ENCODE measurements at places on chromosomes 11 and 22.
A peak's percentile ranks its signal among the peaks of the same experiment; 100 is the strongest.

DNA sequence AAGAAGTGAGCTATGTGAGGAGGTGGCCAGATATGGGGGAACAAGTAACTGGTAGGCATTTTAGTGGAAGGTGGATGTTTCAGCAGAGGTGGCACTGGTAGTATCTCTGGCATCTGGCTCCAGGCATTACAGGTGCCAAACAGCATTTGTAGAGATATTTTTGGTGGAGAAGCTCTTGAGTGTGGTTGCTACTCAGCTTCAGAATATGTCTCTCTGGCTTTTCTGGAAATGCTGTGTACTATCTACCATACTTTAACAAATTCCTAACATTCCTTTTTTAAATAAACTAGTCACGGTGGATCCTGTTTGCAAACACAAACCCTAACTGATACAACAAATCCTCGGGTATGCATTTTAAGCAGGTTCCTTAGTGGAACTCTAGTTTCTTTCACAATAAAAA lies 128.0 kb downstream of the BARX2 start:
- DNase-seq = no peak

DNA sequence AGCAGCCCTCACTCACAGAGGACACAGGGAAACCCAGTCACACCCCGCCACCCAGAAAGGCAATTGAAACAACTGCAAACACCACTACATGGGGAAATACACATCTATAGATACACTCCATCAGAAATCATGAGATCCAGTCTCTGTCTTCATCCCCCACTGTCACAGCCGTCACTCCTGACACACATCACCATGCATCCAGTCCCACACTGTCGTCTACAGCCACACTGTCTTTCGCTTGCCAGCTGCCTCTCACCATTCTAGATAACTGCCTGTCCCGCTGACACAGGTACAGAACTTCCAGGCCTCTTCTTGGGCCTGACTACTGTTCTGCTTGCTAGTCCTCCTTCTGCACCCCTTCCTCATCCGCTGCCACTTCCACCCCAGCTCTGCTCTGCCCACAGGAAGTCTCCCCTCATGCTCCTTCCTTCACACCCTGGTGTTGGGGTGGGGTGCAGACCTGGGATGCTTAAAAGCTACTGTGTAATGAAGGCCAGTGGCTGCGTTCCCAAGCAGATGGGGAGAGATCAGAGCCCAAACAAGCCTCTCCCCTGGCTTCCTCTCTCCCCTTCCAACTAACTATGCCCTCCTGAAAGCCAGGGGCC lies 42.6 kb downstream of the SLC22A12 start:
- no peak for DNase-seq

GRCh38 chr22:29758068-29758622 lies 8.7 kb downstream of the ZMAT5 start:
- DNase-seq = no peak

DNA sequence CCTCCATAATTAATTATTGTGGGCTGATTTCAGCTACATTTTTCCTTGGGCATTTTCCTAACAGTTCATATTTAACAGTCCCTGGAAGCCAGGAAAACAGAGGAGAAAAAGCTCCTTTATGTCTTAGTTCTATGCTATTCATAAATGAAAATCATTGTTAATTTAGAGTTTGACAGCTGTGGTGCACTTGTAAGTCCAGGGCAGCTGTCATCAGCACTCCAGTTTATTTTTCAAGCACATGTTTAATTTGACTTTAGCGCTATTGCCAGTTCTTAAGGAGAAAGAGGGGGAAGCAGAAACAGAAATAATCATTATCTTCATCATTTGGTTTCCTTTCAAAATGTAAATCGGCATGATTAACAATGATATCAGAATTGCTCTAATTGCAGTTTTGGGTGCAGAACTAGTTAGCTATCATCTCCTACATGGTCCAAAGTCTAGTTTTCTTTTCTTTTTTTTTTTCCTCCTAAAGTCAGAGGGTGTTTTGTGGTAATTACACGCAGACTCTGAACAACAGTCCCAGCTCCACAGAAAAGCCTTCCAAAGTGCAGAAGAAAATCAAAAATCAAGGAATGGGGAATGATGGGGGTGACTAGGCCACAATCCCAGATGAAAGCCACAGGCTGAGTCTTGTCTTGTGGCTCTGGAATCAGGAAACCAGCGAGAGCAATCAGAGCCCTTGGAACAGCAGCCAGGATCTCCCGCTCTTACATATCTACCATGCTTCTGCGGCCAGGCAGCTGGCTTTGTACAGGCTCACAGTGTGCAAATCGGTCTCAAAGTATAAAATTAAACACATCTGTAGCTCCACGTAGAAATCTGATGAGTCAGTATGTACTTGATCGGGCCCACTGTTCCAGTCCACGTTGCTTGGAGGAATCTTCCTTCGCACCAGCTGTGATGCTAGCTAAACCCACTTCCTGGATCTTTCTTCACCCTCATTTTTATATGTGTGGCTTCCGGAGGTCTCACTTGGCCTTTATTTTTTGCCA lies 91.9 kb downstream of the SPON1 start:
- no peak for DNase-seq

GRCh38 chr11:75286826-75287465 lies 46.4 kb downstream of the TPBGL start:
- no peak for DNase-seq

- no peak for DNase-seq
Measured at GRCh38 chr22:22519591-22519990, 479 bp downstream of the ZNF280A start.

- DNase-seq = no peak
Measured at GRCh38 chr11:104759464-104759863, 138.8 kb downstream of the CASP12 start.

GRCh38 chr11:76759092-76759491 lies 24.1 kb upstream of the TSKU start:
- DNase-seq = no peak

GRCh38 chr11:35594680-35595079 lies 23.6 kb upstream of the FJX1 start:
- no peak for DNase-seq

DNA sequence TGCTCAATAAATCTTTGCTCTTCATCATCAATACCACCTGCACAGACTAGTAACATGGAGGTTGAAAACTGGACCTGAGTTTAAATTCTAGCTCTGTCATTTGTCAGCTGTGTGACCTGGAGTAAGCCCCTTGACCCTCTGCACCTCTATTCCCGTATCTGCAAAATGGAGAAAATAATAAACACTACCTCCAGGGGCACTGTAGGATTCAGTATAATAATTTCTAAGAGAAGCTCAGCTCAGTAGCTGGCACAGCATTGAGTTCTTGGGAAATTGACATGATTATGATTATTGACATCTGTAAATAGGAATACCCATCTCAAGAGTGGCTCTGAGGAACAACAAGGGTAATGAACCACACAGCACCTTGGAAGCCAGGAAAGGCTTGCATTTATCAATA lies 78.4 kb downstream of the MN1 start:
- no peak for DNase-seq

DNA sequence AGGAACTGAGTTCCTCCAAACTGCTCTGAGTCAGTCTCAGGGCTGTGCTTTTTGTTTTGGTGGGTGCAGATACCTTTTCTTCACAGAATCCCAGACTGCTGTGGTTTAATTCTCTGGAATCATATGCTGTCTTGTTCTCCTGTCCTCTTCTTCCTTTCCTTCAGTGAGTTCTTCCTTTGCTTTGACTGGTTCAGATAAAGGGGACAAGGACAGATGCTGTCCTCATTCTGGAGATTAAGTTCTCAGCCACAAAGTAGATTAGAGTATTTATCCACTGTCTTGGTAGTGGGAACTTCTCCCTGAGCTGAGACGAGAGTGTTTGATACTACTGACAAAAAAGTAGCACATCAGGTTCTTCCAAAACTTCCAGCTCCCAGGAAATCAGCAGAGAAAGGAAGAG lies 13.3 kb downstream of the ZDHHC5 start:
- no peak for DNase-seq

- no peak for DNase-seq
Measured at GRCh38 chr22:40659166-40659565, 20.1 kb upstream of the MCHR1 start.

DNA sequence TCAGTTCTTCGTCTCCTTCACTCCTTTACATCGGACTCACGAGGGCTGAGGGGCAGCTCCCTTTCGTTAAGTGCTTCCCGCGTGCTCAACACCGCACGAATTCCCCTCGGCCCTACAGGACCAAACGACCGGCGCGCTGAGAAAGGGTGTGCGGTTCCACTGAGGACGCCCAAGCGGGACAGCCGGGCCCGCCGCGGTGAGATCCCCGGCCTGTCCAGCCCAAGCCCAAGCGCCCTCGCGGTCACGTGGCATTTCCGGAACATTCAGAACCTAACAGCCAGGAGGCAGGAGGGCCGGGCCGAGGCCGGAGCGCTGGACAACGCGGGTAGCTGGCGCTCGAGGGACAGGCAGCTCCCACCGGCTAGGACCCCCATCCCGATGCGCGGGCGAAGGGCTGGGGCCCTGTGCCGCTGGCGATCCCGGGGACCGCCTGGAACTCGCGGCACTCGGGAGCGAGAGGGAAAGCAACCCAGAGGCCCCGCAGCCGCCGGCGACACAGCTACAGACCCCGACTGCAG lies 737 bp upstream of the STIP1 start:
- DNase-seq = no peak

DNA sequence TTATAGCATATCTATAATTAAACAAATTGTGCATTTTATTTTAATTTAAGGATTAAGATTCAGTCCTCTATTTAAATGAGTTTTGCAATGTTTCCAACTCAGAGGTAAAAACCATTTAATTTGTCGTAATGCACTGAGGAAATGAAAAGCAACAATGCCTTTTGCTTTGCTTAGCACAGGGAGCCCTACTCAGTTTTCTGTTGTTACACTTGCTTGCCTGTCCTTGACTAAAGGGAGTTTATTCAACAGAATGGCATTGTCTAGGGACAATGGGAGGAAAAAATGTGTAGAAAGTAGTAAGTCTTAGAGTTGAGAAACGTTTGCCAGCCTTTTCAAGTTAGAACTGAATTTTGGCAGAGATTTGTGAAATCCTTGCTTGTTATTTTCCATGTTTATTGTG lies 734.2 kb upstream of the ANO3 start:
- no peak for DNase-seq

- DNase-seq = peak; percentile 26
Measured at GRCh38 chr22:22877523-22878210, 9.9 kb upstream of the IGLL5 start.

- DNase-seq = no peak
Measured at GRCh38 chr22:39306456-39307361, 12.7 kb downstream of the RPL3 start.

DNA sequence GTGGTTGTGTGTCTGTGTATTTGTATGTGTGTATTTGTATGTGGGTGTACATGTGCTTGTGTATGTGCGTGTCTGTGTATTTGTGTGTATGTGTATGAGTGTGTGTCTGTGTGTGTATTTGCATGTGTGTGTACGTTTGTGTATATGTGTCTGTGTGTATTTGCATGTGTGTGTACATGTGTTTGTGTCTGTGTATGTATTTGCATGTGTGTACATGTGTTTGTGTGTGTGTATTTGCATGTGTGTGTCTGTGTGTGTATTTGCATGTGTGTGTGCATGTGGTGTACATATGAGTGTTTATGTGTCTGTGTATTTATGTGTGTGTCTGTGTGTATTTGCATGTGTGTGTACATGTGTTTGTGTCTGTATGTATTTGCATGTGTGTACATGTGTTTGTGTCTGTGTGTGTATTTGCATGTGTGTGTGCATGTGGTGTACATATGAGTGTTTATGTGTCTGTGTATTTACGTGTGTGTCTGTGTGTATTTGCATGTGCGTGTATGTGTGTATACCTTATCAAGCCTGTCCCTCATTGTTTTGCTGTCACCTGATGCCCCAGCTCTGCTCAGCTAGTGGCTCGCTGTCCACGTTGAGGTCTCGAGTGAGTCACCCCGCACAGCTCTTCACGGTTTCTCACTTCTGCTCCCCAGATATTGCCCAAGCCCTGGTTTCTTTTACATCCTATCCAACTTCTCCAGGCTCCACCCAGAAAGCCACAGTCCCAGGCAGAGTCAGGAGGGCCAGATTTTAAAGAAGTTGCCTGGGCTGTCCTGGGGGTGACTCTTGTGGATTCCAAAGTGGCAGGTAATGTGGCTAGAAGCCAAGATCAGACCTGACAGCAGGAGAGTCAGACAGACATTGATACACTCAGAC lies 15.2 kb downstream of the MB start:
- no peak for DNase-seq

All from left renal pelvis (tissue), 4 donors.